NT2/D1 (cell line): ENCODE measurements at places on chromosomes 4 and X.

DNA sequence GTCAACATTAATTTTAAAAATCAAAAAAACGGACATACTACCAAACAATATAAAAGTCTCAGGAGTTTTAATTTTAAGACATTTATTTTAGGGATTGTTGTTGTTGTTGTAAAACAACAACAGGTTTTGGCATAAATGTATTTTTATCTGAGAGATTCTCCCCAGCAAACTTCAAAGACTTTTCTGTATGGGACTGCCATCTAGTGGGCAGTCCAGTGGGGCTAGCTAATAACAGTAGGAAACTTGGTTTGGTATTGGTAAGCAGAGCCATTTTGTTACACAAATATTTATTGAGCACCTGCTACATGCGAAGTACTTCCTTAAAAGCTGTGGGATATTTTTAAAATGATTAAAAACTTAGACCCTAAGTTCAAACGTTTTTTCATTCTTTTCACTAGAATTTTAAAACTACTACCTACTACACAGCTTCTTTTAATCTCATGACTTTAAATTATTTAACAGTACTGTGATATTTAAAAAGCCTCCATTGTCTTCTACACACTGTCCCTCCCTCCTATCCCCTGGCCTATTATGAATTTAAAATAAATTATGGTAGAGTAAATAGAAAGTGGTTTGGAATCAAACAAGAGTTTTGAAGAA, 1028.4 kb upstream of the INTU start:
- peak; percentile 22 for DNase-seq

DNA sequence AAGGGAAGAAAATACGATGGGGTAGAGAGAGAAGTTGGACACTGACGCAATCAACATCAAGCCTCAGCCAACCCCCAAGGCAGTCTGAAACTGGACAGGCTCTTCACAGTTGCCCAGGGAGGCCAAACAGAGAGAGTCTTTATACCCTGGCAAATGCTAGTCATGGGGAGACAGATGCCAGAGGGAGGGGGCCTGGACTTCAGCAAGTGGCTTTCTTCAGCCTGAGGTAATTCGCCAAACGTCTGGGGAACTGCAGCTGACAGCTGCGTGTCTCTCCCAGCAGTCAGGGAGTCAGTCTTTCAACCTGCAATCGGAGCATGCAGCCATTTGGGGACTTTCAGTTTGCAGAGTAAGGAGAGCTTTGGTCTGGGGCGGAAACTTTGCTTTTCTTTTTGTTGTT, 521.6 kb downstream of the TRIML1 start:
- DNase-seq: no peak

GRCh38 chr4:1505511-1506460, 99.5 kb upstream of the NKX1-1 start:
- DNase-seq: no peak

DNA sequence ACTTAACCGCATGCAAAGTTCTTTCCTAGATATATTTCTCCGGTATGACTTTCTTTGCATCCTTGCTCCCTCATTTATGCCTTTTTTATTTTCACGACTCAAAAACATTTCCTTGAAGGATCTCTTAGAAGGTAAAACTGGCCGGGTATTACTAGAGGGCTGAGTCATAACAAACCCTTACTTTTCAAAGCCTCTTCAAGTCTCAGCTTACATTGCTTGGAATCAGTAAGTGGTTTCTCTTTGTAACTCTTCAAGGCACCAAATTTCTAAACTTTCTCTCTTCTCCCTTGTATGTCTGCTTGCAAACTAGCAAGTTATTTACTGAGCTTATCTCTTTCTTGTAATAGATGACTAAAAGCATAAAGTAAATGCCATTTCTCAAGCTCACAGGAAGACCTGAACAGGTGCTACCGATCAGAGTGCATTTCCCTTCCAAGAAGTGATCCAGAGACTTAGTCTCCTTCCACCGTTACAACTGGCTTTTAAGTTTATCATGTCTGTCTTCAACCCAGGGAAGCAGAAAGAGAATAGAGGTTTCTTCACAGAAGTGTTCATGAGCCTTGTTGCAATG, 75.5 kb downstream of the ANXA10 start:
- DNase-seq: no peak

DNA sequence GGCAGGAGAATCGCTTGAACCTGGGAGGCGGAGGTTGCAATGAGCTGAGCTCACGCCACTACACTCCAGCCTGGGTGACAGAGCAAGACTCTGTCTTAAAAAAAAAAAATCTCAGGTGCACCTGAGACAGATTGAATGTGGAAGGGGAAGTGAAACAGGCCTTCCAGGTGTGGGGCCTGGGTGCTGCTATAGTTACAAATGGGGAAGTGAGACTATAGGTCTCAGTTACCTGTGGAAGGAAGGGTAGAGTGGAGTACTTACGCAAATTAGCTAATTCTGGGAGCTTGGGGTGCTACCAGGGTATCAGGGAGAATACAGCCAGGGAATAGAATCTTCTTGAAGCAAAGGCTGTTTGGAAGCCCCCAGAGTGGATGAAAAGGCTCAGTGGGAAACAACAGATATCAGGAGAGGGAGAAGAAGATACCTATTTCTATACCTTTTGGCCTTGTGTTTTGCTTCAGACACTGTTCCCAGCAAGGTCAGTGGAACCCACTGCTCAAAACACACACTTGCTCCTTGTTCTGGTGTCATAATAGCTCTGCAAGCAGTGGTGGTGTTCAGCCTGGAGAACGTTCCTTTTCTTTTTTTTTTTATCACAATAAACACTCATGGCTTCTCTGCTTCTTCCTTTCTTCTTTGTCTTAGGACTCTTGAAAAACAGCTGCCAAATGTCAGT, 7.0 kb downstream of the CD38 start:
- no peak for DNase-seq

DNA sequence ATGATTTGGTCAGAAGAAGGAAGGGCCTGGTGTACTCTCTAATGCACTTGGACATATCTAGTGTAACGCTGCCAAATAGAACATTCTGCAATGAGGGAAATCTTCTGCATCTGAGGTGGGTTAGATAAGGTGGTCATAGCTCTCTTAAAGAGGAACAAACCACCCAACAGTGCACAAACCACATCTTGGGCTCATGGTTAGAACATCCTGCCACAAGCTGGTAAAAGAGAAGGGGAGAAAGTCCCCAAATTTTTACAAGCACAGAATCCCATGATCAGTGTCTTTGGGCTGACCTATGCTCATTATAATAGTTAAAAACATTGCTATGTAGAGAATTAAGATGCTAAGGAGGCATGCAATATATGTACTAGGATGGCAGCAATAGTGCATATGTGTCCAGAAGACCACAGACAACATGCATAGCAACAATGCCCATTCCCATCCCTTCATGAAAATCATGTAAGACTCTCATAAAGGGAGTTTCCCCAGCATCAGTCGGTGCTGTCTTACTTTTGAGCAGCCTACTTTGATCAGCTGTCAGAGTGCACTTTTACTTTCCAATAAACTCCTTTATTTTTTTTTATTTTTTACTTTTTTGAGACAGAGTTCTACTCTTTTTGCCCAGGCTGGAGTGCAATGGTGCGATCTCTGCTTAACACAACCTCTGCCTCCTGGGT, 99.7 kb upstream of the SLC7A11 start:
- DNase-seq: no peak

GRCh38 chrX:97330151-97330550, 446.4 kb downstream of the RPA4 start:
- no peak for DNase-seq

DNA sequence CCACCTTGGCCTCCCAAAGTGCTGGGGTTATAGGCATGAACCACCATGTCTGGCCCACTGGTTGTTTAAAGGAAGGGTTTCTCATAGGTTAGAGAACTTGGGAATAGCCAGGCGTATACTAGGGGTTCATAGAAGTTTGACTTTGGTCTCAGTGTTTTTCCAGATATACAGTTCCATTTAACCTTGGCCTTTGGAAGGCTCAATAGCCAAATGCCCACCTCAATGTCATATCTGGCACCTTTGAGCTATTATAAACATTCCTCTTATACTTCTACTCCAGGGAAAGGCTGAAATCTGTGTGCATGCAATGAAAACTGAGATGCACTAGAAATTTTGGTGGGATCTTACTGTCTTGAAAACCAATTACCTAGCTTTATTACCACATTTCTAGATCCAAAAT, 47.5 kb upstream of the PROM1 start:
- no peak for DNase-seq

DNA sequence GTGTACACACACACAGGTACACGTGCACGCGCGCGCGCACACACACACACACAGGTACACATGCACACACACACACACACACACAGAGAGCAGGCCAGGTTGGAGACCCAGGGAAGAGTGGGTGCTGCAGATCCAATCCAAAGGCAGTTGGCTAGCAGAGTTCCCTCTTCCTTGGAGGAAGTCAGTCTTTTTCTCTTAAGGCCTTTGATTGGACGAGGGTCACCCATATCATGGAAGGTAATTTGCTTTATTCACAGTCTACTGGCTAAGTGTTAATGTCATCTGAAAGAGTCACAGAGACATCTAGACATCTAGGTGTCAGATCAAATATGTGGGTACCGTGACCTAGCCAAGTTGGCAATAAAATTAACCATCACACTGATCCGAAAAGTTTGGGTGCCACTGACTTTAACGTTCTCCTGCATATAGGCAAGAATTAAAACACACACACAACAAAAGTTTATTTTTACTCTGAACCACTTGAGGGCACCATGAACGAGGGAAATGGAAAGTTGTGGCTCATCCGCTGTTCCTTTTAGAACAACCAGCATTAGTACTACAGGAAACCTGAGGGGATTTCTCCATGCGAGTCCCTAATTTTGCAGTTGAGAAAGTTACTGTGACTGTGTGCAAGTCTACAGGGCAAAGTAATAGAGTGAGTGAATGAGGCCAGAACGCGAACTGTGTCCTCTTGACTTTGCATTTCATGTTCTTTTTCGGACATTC, 66.0 kb upstream of the STOX2 start:
- peak; percentile 25 for DNase-seq

DNA sequence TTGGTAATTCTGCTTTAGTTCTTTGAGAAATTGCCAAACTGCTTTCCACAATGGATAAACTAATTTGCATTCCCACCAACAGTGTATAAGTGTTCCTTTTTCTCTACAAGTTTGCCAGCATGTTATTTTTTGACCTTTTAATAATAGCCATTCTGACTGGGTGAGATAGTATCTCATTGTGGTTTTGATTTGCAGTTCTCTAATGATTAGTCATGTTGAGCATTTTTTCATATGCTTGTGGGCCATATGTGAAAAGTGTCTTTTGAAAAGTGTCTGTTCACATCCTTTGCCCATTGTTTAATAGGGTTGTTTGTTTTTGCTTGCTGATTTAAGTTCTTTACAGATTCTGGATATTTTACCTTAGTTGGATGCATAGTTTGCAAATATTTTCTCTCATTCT, 25.9 kb downstream of the ENPEP start:
- no peak for DNase-seq

DNA sequence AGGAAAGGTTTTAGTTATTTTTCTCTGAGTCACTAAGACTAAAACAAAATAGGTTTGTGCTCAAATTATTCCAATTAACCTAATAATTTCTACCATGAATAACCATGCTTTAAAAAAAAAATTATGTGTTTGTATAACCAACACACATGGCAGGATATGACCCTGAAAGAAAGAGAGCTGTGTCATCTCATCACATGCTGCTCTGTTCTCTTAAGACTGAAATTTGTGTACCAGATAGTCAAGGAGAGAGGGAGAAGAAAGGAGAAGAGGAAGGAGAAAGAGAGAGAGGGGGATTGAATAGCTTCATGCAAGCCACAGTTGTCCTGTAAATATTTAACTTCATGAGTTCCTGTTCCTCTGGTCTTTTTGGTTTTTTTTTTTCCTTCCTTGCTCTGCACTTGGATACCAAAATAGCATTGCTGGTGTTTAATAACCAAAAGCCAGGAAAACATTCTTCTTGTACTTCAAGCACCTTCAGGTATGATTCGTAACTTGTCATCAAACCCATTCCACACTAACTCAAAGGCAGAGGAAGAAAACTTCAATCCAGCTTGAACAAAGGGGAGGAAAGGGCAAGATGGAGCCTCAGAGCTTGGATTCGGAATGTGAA, 6.4 kb upstream of the PROM1 start:
- no peak for DNase-seq

- no peak for DNase-seq
Observed at GRCh38 chr4:53591372-53591892, at the start of gene LNX1. TSS of gene LNX1 (minus strand) at chr4:53591486. CDS start at chr4:53574002, 17,484 bp downstream.

DNA sequence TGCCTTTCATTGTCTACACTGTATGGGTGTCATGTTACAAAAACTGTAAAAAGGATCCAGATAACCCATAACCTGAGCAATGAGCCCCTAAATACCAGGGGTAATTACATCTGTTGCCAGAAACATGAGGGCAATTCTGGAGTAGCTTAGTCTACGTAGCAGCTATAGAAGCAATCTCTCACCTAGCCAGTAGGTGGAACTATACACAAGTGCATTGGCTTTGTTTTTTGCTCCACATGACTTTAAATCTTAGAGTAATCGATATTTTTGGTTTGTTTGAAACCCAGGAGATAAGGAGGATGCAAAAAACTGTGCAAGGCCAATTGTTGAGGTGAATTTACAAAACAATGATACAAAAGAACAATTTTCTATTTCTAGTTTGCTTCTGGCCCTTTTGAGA, 57.5 kb downstream of the GPR82 start:
- peak; percentile 44 for DNase-seq

- DNase-seq: no peak
Observed at GRCh38 chrX:101931136-101931487, 715 bp downstream of the ZMAT1 start.

DNA sequence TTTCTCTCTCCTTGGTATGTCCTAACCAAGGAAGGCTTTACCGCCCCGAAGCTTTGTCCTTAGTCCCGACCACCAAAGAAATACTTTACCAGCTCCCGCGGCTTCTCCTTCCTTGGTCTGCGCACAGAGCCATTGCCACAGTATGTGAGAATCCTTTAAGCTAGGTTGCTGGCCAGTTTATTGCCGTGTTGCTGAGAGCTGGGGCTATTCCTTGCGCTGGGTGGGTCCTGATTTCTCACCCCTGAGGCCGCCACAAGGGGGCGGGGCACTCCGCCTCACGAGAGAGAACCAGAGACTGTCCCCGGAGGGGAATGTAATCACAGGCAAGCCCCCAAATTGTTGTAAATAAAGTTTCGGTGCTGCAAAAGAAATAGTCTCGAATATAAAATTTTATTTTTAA, 331.0 kb upstream of the PCDH10 start:
- DNase-seq: no peak
